ENCODE measurements at places on chromosomes 1 and 21. TPM values are rescaled to one million over a fixed set of nuclear protein-coding genes. Genes with fewer than 3 reads are reported as not detected.

The ASCL5 gene
- not detected for total RNA-seq

The DNAJC28 gene
- total RNA-seq = 3.1 TPM

The KIF17 gene
- total RNA-seq = 0.86 TPM

The ZBTB37 gene
- 19.3 TPM for total RNA-seq

The FCMR gene
- not detected for total RNA-seq

The PM20D1 gene
- not detected for total RNA-seq

The CFAP107 gene
- not detected for total RNA-seq

The OR10Z1 gene
- not detected for total RNA-seq

The LYPD8 gene
- not detected for total RNA-seq

The CHRM3 gene
- 6.9 TPM for total RNA-seq

GRCh38 chr1:196464480-196464941 lies 143.7 kb downstream of the KCNT2 start:
- peak; percentile 38 for DNase-seq

DNA sequence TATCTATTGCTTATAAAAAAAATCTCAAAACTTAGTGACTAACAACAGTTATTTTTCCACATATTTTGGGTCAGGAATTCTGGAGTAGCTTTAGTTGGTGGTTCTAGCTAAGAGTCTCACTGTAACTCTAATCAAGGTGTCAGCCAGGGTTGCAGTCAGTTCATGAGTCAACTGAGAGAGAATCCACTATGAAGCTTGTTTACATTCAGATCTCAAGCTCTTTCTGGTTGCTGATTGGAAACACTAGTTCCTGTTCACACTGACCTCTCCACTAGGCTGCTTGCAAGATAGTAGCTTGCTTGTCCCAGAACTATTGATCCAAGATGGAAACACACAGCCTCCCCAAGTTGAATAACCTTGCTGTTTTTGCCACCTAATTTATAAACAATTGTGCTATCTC lies 1192.1 kb upstream of the B3GALT2 start:
- no peak for DNase-seq

DNA sequence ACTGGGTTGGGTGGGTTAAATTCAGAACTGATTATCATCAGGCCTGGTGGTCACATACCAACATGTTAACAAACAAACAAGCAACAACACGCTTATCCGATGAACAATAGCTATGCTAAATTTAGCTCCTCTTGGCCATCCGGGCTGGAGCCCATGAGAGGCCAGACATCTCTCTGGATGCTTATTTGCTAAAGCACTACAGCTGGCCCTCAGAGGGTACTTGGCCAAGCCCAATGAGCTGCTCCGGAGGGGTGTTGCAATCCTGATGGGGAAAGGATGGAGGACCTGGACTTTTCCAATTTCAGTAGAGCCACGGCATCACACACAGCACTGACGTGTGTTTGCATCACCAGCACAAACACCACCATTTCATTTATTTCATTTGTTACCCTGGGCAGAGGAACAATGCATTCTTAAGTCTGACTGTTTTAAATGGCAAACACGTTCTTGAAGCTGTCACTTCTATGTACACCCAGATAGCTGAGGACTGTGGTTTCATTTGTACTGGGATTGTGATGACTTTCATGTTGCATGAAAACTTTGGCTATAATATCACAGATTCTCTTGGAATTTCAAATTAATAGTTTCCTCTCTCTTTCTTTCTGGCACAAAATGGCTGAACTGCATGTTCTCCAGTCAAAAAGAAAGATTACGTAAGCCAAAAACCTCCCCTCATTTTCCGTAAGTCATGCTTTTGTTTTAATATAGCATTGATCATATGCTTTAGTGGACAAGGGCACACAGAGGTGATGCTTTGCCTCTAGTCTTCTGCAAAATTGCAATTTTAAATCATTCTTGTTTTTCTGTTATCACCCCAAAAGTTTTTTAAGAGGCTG lies 359.8 kb upstream of the KAZN start:
- DNase-seq = no peak

DNA sequence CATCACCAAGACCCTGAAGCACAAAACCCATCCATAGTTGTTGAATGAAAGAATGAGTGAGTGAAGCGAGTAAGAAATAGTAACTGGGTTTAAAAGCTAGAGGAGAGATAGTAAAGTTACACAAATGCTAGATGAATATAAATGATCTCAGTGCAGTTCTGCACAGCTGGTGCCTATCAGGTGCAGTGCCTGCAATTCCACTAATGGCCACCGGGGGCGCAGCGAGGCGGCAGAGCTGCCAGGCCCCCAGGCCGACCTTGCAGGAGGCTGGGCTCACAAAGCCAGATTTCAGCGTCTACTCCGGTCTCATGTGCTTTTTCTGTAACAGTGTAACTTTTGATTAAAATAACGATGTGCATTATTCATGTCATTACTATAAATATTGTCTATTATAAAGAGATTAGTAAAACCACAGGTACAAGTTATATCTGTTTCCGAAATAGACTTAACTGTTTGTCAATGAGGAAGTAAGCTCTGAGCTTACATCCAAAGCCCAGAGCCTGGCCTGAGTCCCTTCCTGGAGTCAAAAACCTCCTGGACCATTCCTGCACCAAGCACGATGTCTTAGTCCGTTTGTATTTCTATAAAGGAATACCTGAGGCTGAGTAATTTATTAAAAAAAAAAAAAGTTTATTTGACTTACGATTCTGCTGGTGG lies 477.6 kb downstream of the NPHP4 start:
- DNase-seq = peak; percentile 56

DNA sequence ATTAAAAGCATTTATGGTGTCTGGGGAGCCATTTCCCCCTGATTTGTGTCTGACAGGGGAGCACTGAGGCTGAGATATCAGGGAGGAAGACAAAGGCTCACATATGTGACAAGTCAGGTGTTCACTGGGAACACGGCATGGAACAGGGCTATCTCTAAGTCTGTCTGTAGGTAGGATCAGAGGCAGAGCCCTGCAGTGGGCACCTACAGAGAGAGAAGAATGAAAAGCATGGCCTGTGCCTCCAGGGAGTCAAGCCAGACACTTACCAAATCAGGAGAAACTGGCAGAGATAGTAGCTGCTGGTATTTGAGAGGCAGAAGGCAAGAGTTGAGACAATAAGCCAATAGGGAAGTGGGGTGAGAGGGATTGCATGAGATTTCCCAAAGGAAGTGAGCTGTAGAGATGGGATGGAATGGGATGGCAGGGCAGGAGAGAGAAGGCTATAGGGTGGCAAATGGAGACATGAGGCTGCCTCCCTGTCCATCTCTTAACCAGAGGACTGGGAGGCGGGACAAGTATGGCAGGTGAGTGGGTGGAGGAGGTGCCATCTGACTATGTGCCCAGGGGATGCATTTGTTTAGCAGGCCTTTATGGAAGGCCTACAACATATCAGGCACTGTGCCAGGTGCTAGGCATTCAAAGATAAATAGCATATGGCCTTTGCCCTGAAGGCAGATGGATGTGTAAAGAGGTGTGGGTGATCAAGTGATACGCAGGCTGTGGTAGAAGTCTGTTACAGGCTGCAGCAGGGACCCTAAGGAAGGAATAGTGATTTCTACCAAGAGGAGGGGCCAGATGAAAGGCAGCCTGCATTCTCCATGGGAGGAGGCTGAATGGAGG lies 136.2 kb upstream of the IPO9 start:
- DNase-seq = no peak

- no peak for DNase-seq
These were observed 1126.6 kb downstream of the BRINP3 start for GRCh38 chr1:189350983-189351616.

GRCh38 chr1:2585318-2586092 lies 1.1 kb upstream of the PRXL2B start:
- DNase-seq = no peak

DNA sequence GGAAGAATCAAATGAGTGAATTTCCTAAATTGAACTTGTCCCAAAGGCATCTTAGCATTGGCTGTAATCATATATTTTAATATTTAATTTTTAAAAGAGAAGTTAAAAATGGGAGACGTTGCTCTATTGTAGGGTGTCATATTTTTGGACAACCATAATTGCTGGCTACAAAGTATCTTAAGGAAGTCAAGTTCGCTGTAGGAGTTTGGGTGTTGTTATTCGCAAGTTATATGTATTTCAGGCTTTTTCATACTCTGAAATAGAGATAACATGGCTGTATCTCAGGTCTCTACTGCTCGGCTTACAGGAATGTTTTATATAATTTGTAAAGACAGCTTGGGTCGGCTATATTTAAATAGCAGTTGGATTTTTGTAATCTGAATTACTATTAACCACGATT lies 852 bp downstream of the TMEM50A start:
- no peak for DNase-seq

GRCh38 chr1:173152598-173152997 lies 54.5 kb downstream of the TNFSF4 start:
- DNase-seq = no peak

DNA sequence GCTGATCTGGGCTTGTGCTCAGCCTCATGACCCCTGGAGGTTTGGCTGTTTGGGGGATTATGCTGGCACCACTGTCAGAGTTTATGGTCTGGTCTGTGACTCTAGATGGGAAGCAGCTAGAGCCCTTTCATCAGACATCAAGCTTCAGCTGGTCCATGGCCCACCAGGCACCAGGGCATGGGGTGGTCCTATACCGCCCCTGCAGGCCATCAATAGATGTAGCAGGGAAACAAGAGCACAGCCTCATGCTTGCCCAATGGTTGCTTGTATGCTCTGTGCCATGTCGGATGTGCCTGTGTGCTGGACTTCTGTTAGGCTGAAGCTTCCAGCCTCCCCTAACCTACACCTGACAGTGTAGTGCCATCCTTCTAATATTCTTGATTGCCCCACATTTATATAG lies 71.1 kb upstream of the CD34 start:
- no peak for DNase-seq

DNA sequence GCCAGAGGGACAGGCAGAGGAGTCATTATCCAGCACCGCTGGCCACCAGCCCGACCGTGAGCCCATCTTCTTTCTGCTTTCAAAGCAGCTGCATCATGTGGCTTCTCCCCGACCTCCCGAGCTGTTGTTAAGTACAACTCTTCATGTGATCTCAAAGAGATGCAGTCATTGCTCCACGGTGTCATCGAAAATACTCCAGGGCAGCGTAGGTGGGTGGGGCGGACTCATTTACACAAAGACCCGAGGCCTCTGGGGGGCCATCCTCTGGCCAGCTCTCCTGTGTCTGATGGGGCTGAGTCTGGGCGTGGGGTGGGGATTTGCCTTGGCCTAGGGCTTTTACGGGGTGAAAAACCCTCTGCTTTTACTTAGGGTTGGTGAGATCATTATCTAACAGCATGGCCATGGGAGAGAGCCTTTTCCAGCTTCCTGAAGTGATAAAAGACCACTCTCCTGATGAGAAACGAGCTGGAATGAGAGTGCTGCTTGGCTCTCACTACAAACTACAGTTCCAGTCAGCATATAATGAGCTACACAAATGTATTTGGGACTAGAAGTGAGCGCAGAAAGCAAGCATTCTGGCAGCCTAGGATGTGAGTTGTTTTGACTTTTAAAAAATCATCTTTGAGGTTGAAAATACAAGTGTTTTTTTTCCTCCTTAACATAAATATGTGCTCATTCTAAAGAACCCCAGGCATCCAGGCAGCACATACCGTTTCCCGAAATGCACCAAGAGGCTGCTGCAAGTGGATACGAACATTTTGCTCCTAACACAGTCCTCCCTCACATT lies 165.0 kb downstream of the RHOU start:
- no peak for DNase-seq

- no peak for DNase-seq
These were observed 69.3 kb downstream of the PLXNA2 start for GRCh38 chr1:208174731-208175507.

DNA sequence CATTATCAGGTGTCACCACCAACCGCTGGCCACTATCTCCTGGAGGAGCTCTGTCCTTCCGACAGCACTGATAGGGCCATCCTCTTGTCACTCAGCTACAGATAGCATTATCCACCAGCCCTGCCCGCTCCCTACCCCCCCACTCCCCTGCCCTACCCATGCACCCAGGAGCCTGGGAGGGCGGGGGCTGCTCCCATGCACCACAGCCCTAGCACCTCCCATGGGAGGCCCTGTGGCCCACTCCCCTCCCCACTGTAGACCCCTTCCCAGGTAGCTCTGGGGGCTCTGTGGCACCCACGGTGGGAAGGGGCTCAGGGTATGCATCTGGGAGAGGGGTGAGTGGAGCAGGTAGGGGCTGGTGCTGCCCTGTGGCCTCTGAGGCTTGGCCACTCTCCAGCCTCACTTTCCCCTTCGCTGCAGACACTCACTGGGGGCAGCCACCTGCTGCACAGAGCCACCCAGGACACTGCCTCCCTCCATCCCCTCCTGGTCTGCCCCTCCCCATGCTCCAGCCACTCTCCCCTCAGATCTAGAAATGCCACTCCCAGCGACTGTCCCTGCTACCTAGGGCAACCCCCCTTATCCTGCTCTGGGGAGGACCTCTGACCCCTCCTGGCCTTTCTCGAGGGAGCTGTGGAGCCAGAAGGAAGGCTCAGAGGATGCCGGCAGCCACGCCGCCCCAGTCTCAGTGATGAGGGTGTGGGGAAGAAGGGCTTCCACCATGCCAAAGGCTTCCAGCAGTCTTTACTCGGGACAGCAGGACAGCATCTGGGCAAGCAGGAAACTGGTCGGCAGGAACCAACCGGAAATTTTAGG lies 58.5 kb downstream of the WNT9A start:
- DNase-seq = no peak
